ENCODE measurements at places on chromosomes 12 and 14. TPM values are rescaled to one million over a fixed set of nuclear protein-coding genes. Genes with fewer than 3 reads are reported as not detected.

RIMKLB gene
- 17.5 TPM for total RNA-seq

LRIG3 gene
- total RNA-seq: 7.2 TPM

DCAF5 gene
- 19.6 TPM for total RNA-seq

PIP4K2C gene
- 43.6 TPM for total RNA-seq

NOVA1 gene
- total RNA-seq: 5.2 TPM

FLVCR2 gene
- total RNA-seq: 3.1 TPM

ZFHX2 gene
- 1.5 TPM for total RNA-seq

ARMH4 gene
- total RNA-seq: 0.50 TPM

SLC25A29 gene
- total RNA-seq: 9.4 TPM

RPL10L gene
- not detected for total RNA-seq

SMCO2 gene
- total RNA-seq: 0.36 TPM

IFT81 gene
- 16.0 TPM for total RNA-seq

P2RX4 gene
- total RNA-seq: 18.9 TPM

HOXC9 gene
- 7.6 TPM for total RNA-seq
